ENCODE measurements at places on chromosomes 11 and 22. TPM values are rescaled to one million over a fixed set of nuclear protein-coding genes. Genes with fewer than 3 reads are reported as not detected.

VSIG10L2 gene
- not detected for polyA plus RNA-seq

- no peak for DNase-seq
Observed at GRCh38 chr11:110584150-110584549, 128.1 kb downstream of the ARHGAP20 start.

DNA sequence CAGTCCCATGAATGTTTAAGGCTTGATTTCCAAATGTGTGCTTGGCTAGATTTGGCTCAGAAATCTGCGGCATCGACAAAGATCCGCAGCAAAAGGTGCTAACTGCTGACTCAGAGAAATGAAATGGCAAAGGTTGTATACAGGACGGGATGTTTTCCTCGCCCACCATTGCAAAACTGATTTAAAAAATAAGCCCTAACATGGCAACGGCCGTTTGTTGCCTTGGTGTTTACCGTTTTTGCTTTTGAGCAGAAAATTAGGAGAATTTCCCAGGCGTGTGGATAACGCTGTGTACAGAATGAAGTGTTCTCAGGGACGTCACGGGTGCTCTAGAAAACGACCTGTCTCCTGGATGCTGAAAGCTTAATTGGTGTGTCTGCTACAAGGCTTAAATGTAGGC is 70.2 kb downstream of the ARHGAP8 start:
- no peak for DNase-seq

OR8A1 gene
- polyA plus RNA-seq = not detected

DNA sequence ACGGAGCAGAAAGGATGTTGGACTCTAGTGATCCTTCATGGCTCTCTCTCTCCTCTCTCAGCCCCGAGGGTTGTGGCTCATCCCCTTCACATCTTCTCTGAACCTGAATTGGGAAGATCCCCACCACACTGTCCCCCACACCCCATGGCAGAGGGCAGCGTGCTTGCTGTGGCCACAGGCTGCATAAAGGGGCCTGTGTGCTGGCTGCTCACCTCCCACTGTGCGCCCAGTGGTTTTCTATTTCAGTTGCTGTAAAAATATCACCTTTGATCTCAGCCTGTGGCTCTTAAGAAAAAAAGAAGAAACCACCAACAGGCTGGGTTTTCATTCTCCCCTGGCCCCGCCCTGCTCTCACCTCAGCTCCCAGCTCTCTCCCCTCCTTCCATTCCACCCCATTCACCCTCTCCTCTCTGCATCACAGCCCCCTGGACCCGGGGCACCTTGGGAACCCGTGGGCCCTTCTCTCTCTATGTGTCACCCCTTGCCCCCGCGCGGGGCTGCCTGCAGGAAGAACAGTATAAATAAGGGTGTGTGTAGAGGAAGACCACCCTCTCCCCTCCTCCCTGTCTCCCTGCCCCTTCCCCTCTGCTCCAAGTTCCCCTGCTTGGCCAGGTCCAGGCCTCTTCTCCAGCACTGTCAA is 25.8 kb upstream of the WNT11 start:
- no peak for DNase-seq

- no peak for DNase-seq
Observed at GRCh38 chr11:46427364-46427763, 35.8 kb upstream of the CHRM4 start.

GRCh38 chr22:17917490-17917983 is 106.8 kb downstream of the MICAL3 start:
- no peak for DNase-seq

DENND6B gene
- polyA plus RNA-seq = 6.1 TPM

ACAD8 gene
- 19.4 TPM for polyA plus RNA-seq

GRM5 gene
- polyA plus RNA-seq = not detected
